Stimulated activated CD4-positive, alpha-beta T cell treated with anti-CD3 and anti-CD28 coated beads, Interleukin-4, amount 100 ng/mL, for 1 hour (primary cell): ENCODE measurements at places on chromosomes 6 and 20.

DNA sequence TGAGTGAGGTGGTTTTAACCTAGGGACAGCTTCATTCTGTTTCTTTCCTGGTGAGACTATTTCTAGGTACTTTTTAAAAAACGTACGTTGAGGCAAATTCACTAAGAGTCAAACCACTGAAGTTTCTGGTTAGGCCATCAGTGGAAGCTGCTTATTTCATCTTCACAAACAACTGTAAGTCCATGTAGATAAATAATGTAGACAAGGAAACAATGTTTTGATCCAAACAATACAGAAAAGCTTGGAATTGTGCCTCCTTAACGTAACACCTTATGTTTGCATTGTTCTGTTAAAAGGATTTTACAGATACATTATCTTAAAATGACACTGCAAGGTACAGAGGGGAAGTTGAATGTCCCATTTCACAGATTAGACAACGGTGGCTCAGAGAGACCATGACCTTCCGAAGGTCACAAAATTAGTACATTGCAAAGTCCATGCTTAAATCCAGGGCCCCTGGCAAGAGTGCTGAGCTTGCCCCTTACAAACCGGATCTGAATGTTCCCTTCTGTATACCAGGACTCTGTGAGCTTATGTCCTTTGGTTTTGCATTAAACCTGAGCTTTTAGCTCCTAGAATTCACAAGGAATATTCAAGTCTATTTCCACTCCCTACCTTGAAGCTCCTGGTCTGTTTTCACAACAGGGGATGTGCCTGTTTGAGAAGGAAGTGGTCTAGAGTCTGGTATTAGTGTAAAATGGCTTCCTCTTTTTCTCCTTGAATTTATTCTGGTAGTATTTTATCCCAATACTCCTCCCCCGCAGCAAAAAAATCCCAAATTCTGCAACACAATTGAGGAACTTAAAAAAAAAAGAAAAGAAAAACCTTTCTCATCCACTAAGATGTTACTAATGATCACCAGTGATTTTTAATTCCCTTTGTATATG lies 28.9 kb upstream of the ZNF217 start:
- no peak for DNase-seq

DNA sequence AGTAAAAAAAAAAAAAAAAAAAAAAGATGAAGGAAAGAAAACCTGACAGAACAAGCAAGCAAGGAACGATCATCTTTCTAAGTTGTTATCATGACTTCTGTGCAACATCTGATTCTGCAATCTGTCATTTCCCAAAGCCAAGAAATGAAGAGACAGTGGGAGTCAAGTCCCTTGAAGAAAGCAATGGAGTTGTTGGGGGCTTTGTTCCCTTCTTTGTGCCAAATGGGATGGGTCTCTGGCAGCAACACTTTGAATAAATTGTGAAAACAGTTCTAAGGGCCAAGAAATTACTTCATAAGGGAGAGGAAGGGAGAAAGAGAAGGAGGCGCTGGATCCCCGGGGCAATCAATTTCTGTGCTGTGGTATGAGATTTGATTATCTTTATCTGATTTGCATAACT lies 33.3 kb upstream of the RSPO3 start:
- DNase-seq: no peak

- no peak for DNase-seq
Measured at GRCh38 chr20:19497064-19497463, 261.0 kb upstream of the RIN2 start.

DNA sequence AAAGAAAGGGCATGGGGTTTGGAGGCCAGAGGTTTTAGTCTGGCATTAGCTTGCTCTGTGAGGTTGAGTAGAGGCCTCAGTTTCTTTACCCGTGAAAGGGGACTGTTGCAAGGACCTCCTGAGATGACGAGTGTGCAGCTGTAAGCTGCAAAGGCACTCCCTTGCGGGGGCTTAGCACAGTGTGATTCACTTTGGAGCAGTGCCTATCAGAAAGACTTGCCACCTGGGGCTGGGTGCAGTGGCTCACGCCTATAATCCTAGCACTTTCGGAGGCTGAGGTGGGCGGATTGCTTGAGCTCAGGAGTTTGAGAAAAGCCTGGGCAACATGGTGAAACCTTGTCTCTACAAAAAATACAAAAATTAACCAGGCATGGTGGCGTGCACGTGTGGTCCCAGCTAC lies 7.5 kb upstream of the BAK1 start:
- DNase-seq: no peak

GRCh38 chr6:143264986-143265764 lies 185.3 kb downstream of the ADAT2 start:
- DNase-seq: no peak

GRCh38 chr6:15131651-15132061 lies 114.2 kb upstream of the JARID2 start:
- no peak for DNase-seq

- no peak for DNase-seq
Measured at GRCh38 chr20:51380401-51381385, 161.8 kb downstream of the NFATC2 start.

- no peak for DNase-seq
Measured at GRCh38 chr6:47351621-47352020, 41.9 kb upstream of the TNFRSF21 start.

GRCh38 chr6:151761851-151762250 lies 45.6 kb upstream of the ESR1 start:
- DNase-seq: no peak

GRCh38 chr6:132961122-132961521 lies 146.8 kb downstream of the RPS12 start:
- no peak for DNase-seq

DNA sequence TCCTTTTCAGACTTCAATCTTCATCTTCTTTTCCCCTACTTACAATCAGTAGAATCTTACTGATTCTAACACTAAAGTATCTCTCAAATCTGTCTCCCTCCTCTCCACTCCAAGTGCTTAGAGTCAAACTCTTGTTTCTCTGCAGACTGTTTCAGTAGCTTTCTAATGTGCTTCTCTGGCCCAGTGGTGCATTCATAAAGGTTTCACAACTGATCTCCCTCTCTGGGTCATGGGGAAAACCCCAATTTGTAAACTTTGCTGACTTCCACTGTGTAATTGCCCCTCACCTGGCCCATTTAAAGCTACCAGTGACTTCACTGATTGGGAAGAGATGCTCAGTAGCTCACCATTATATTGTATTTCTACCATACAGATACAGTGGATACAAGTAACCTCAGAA lies 183.6 kb downstream of the FAXC start:
- no peak for DNase-seq

DNA sequence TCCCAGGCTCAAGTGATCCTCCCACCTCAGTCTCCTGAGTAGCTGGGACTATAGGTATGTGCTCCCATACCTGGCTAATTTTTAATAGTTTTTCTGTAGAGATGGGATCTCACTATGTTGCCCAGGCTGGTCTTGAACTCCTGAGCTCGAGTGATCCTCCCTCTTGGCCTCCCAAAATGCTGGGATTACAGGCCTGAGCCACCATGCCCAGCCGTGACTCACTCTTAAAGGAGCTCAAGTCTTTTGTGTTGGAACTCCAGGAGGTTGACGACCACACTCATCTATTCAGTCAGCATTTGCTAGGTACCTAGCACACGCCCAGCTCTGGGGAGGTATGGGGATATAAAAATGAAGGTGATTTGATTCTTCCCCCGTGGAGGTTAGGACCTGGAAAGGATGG lies 62.8 kb downstream of the UTRN start:
- DNase-seq: no peak

GRCh38 chr6:169846286-169847056 lies 95.0 kb downstream of the ERMARD start:
- no peak for DNase-seq
